HAP-1 (cell line): ENCODE measurements at places on chromosomes 2 and 18.

GRCh38 chr2:102057502-102058292 is 65.9 kb downstream of the IL1R2 start:
- DNase-seq: no peak

- no peak for DNase-seq
Measured at GRCh38 chr2:138476186-138476585, 25.4 kb upstream of the SPOPL start.

- DNase-seq: no peak
Measured at GRCh38 chr2:202133200-202133908, 60.3 kb downstream of the KIAA2012 start.

DNA sequence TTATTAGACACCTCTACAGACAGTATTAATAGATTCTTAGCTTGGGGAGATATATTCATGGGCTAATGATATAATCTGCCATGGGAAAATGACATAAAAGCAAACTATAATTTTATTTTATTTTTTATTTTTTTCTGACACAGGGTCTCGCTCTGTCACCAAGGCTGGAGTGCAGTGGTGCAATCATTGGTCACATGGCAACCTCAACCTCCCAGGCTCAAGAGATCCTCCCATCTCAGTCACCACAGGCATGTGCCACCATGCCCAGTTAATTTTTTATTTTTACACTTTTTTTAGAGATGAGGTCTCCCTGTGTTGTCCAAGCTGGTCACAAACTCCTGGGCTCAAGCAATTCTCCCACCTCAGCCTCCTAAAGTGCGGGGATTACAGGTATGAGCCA is 39.3 kb downstream of the RTN4 start:
- no peak for DNase-seq

- no peak for DNase-seq
Measured at GRCh38 chr2:33839791-33840190, 240.7 kb upstream of the FAM98A start.

DNA sequence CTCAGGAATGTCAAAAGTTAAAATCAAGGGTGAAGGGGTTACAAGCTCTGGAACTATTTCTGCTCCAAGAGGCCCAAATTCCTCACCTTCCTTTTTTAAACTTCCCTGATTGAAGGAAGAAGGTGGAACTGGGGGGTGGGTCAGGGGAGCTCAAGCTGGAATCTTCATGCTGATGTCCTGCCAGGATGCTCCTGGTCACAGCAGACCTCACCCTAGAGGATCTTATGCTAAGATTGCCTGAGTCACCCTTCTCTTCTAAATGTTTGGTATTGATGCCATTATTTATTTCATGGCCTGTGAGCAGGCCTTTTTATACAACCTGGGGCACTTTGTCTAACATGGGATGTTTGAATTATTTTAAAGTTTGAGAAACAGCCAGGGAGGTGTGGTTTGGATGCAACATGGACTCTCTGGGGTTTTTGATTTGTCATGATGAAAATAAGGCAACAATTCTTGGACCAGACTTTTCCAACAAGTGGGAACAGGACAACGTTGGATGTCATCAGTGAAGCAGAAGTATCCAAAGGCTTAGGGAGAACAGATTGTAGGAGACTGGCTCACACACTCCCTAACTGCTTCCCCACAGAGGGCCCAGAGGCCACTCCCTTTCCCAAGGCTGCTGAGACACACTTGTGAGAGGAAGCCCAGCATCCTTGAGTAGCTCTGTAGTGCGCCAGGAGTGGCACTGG is 420.2 kb upstream of the MEX3C start:
- no peak for DNase-seq

GRCh38 chr2:23645230-23645808 is 260.3 kb downstream of the KLHL29 start:
- DNase-seq: no peak

GRCh38 chr2:66547887-66548286 is 113.0 kb downstream of the MEIS1 start:
- DNase-seq: no peak

GRCh38 chr2:160609346-160609745 is 115.7 kb upstream of the RBMS1 start:
- no peak for DNase-seq

DNA sequence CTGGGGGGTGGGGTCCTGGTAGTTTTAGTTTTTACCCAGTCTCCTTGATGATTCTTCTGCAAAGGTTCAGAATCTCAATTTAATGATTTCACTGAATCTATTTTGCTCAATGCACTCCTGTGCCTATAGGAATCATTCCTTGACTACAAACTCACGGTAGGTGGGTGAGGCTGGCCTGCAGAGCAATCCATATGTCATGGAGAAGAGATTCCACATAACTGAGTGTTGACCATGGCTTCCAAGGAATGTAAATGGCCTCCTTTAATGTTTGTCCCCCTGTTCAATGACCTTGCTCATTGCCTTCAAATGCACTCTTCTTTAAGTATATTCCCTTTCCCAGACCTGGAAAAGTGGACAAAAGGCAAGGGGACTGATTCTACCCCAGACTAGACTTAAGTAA is 12.5 kb downstream of the FAP start:
- no peak for DNase-seq
